ENCODE measurements at places on chromosomes 16 and 17.

GRCh38 chr16:11976850-11977375, 379 bp downstream of the SNX29 start:
- no peak for DNase-seq

- DNase-seq: no peak
These were observed 85.4 kb downstream of the EMP2 start for GRCh38 chr16:10495031-10495345.

DNA sequence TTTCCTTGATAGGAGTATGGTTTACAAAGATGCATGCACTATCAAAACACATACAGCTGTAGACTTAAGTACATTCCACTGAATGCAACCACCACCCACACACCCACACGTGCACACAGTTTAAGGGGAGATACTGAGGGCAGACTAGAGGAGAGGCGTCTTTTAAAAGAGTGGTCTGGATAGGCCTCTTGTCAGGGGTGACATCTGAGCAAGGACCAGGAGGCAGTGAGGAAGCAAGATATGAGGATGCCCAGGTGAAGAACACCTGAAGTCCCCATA, 12.6 kb downstream of the MPHOSPH6 start:
- DNase-seq: no peak

GRCh38 chr17:81484195-81484979, 28.2 kb downstream of the ACTG1 start:
- DNase-seq: peak; percentile 77

DNA sequence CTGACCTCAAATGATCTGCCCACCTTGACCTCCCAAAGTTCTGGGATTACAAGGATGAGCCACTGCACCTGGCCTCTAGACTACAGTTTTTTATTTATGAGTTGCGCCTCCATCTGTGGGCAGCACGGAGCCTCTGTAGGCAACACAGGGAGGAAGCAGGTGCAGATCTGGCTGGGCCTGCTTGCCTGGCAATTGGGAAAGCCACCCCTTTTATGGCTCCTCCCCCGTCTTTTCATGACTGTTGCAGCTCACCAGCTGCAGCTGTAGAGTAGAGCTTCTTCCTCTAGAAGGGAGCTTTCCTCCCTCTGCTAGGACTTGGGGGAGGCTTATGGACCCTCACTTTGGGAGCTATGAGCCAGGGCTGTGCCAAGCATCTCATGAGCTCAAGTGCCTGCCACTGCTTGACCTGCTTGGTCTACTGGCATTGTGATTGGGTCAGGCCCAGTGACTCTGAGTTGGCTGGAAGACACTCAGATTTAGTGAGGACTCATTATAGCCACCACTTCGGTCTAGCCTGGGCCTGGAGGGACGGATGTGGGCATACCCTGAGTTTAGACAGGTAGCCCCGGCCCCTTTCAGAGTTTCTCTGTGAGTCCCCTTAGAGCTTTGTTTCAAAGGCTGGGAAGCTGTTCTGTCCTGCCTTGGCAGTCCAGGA, 6.9 kb upstream of the SLC7A6 start:
- no peak for DNase-seq

DNA sequence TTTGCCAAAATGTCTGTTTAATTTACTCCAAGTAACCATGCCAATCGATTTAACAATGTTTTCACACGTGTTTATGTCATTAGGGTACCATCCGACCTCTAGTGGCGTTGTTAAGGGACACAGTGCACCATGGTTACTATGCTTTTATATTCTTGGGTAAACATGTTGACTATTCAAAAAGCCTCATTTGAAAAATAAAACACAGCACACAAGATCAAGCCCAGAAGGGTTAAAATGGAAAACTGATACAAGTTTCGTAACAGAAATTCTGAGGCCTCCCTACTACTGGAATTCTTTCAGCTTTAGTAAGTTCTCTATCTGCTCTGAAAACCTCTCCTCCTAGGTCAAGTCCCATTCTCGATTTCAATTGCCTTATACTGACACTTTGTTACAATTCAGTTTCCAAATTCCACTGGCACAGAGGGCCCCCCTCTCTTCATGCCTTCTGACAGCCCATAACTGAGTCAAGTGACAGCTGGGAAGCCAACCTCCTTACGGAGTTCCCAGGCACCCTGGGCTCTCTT, 2.1 kb downstream of the CFAP20 start:
- DNase-seq: peak; percentile 44

- DNase-seq: no peak
These were observed 44.1 kb downstream of the CYB5D2 start for GRCh38 chr17:4187076-4187475.

DNA sequence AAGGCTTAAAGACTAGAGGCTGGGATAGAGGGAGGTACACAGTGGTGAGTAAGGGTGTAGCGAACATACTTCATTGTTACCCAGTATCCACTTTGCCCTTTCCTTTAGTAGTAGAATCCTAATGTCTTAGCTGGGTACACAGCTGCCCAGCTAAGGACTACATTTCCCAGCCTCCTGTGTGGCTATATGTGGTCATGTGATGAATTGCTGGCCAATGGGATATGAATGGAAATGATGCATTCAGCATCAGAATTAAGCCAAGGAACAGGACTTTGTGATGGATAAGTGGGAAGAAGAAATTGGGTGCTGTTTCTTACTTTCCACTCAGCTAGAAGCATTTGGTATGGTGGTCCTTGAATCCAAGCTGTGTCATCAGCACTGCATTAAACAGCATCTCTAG, 55.9 kb downstream of the FOXL1 start:
- peak; percentile 68 for DNase-seq

DNA sequence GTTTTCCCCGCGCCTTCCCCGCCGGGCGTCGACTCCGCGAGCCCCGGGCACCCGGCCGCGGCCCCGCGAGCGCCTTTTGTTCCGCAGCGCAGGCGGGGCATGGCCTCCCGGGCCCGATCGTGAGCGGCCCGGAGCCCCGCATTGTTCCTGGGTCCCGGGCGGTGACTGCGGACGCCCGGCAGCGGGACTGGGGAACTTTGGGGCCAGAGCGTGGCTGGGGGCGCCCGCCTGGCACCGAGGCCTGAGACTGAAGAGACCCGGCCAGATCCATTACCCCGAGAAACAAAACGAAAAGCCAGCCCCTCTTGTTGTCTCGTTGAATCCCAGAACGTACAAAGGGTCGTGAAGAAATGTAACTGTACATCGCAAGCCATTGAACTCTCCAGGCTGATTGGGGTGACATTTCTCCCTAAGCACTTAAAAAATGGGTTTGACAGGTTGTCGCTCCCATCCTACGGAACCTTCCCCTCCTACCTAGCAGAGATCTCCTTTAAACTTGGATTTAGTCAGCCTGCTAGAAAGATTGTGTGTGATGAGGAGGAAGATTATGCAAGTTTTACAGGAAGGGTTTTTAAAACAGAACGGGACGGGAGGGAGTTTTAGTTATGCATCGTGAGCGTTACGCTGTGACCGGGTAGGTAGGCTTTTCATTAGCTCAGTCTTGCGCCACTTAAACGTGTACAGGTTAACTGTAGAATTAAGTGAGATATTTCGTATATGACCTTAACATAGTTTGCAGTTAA, 825 bp downstream of the METTL9 start:
- DNase-seq: peak; percentile 21

DNA sequence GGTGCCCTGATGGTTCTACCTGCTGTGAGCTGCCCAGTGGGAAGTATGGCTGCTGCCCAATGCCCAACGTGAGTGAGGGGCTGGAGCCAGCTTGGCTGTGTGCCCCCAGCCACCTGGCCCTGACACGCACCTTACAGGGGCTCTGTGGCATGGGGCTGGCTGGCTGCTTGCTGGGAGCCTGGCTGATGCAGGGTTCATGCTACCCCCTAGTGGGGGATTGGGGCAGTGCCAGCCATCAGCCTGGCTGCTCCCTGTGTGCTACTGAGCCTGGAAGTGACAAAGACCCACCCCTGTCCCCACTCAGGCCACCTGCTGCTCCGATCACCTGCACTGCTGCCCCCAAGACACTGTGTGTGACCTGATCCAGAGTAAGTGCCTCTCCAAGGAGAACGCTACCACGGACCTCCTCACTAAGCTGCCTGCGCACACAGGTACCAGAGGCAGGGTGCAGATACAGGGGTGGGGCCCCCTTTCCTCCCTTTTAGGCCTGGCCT, 5.7 kb downstream of the GRN start:
- DNase-seq: peak; percentile 49

GRCh38 chr17:55238931-55239297, 25.8 kb upstream of the HLF start:
- no peak for DNase-seq

GRCh38 chr16:12314653-12315185, 338.2 kb downstream of the SNX29 start:
- DNase-seq: peak; percentile 26

GRCh38 chr16:78931678-78932077, 668.9 kb downstream of the MAF start:
- DNase-seq: peak; percentile 4

All from fibroblast of skin of back (primary cell).